Suprapubic skin (tissue), 4 donors: ENCODE measurements at places on chromosomes 3 and 15. TPM values are rescaled to one million over a fixed set of nuclear protein-coding genes. Genes with fewer than 3 reads are reported as not detected.

- no peak for DNase-seq
Measured at GRCh38 chr3:195123281-195123691, 147.7 kb downstream of the XXYLT1 start.

REC114 gene
- total RNA-seq = not detected

ISG20 gene
- 15.1 TPM for total RNA-seq

CADPS gene
- 3.6 TPM for total RNA-seq

CASR gene
- total RNA-seq = not detected

- no peak for DNase-seq
Measured at GRCh38 chr3:189797103-189797750, 166.0 kb downstream of the TP63 start.
